ENCODE measurements at places on chromosomes 2 and 18.

DNA sequence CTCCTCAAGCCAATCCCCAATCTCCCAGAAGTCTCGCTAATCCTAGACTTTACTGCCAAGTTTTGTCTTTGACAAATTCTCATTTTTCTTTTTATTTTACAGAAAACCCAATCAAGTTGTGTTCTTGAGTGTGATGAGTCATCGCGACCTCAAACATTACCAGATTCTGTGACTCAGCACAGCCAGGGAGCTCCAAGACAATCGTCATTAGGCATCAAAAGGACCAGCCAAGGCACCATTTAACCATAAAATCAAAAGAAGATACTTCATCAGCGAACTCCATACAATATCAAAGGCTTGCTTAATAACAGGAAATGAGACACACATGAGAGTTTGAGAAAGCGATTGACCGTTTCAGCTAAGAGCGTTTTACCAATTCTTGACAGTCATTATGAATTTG, 146.2 kb upstream of the AGAP1 start:
- DNase-seq = no peak

DNA sequence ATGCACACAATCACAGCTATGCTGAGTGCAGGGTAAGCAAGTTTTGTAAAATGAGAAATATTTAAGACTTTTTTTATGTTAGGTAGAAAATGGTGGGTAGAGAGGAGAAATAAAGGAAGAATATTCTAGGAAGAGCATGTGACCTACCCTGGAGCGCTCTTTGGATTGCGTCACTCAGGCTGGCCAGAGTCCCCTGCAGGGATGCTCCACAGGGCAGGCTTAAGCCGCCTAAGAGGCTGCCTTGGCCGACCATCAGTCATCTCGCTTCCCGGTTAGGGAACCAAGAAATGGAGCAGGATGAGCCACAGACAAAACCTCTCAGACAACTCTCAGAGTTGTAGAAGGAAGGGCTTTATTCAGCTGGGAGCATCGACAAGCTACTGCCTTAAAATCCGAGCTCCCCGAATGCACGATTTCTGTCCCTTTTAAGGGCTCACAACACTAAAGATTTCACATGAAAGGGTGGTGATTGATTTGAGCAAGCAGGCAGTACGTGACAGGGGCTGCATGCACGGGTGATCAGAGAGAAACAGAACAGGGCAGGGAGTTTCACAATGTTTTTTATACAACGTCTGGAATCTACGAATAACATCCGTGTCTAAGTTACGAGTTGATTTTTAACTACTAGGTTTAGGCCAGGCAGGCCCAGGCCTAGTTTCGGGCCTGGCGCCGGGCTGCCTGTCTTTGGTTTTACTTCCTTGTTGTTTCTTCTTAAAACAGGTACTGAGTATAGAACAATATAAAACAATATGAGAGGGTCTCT, 1072.0 kb downstream of the CBLN2 start:
- no peak for DNase-seq

DNA sequence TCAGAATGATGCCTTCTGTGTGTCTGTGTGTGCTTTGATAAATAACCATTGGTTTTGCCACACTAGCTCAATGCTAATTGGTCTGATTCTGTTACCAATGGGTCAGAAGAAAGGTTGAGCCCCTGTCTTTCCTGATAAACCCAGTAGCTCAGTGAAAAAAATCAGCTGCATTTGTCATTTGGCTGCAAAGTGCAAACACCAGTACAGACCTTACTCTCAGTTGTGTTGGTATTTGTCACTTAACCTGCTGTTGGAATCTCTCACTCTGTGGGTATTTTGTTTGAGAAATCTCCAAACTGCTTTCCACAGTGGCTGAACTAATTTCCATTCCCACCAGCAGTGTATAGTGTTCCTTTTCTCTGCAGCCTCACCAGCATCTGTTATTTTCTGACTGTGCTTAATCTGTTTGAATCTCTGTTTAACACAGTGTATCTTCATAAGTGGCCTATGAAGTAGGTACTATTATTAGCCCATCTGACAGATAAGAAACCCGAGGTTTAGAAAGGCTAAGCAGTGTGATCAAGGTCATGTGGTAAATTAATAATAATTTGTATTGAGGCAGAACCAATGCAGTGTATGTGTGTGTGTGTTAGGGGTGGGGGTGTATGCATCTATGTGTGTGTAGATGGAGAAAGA, 26.7 kb downstream of the LIMS1 start:
- DNase-seq = no peak

- no peak for DNase-seq
These were observed 1.6 kb upstream of the PDCL3 start for GRCh38 chr2:100561191-100561590.

DNA sequence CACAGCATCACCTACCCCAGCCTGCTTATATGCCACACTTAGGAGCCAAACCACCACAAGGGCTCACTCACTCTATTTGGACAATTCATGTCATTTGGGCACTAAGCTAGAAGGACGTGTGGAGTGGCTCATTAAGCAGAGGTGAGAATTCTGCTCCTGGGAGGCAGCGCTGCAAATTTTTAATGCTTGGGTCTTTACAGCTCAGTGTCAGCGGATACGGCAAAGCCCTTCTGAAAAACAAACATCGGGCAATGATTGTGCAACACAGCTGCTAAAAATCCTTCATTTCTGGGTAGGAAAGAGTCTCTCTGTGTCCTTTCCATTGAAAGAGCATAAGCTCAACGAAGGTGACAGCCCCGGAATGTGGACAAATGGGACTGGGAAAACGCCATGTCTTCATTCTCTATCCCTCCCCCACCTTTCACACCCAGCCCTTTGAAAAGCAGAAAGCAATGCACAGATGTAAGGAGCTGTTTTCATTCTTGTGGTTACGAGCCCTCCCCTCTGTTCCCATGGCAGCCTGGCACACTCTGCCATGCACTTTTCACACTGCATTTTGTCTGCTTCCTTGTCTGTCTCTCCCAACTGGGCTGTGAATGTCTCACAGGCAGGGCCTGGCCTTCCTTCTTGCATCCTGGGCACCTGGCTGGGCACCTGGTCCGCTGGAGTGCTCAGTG, 16.0 kb downstream of the TMEM177 start:
- DNase-seq = peak; percentile 77

DNA sequence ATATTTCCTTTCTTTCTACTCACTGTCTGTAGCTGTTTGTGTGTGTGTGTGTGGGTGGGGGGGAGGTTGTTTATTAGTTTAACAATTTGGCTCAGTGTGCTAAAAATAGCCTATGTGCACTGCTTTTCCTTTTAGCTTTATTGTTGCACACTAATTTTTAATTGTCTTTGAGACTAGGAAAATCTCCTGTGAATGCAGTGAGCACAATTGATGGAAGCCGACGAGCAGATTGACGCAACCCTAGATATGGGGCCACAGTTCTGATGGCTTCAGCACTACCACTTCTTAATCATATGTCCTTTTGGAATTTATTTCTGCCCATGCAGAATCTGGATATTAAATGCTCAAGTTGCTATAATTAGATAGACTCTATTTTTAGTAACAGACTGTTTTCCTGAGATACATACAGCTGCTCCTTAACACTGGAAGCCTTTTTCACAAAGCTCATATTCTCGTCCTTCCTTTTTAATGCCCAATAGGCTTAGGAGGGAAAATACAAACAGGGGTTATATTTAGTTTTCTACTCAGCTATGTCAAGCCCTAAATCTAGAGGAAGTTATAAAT, 109.1 kb downstream of the IRS1 start:
- DNase-seq = no peak

- DNase-seq = no peak
These were observed 46.4 kb downstream of the UGP2 start for GRCh38 chr2:63888053-63888452.

DNA sequence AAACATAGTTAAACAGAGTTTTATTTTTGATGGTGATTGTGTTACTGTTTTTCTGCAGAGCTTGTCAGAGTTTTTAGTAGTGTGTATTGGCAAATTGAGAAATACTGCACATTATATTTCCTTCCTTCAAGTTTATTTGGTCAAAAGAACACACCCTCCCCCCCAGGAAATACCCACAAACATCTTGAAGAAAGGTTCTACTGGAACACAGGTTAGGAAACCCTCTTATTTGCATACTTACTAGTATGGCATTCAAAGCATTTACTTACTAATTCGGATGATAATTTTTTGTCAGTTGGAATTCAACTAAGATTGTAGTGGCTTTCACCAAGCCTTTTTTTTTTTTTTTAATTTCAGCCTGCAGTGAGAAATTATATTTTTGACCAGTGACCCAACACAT, 9.1 kb downstream of the CAB39 start:
- DNase-seq = no peak

GRCh38 chr2:95020275-95021022, 5.1 kb upstream of the MAL start:
- DNase-seq = no peak

GRCh38 chr2:105307962-105308361, 21.6 kb downstream of the TGFBRAP1 start:
- DNase-seq = no peak

GRCh38 chr18:61653823-61654551, 238.8 kb downstream of the RNF152 start:
- DNase-seq = no peak

DNA sequence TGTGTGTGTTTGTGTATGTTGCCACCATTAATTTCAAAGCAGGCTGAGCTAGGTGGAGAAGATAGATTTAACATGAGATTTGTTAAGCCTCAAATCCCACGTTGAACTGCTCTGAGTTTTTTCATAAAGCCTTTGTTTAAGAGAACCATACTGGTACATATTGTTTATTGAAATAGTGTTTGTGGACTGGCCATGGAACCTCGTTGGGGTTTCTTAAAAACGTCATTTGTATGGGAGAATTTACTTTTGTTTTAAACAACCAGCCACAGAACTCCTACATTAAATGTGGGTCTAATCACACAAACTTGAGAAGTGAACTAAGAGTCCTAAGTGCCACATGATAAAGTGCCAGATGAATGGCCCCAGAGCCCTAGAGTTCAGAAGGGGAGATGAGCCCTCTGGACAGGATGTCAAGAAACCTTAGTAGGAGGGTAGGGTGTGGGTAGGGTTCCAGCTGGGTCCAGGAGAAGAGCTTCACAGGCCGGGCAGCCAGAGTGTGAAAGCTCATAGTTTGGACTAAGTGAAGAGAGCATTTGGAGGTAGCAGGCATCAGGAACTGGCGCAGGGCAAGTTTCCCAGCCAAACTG, 120.6 kb upstream of the EML6 start:
- DNase-seq = no peak

GRCh38 chr18:65821911-65822310, 71.1 kb downstream of the CDH7 start:
- no peak for DNase-seq

DNA sequence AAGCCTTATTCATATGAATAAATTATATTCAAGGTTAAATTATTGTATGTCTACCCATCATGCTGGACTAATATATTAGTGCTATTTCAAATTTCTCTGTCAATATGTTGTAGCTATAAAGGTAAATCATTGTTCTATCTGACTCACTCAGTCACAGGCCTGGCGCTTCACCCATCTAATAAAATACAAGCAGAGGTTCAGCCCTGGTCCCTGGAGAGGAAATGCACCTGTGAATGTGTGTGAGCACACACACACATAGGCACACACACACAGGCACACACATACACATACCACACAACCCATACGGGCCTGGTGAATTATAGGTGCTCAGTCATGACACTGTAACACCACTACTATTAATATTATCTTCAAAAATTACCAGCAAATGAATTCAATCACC, 1396.1 kb downstream of the DPP10 start:
- no peak for DNase-seq
